ENCODE measurements at places on chromosomes 2 and 18.

DNA sequence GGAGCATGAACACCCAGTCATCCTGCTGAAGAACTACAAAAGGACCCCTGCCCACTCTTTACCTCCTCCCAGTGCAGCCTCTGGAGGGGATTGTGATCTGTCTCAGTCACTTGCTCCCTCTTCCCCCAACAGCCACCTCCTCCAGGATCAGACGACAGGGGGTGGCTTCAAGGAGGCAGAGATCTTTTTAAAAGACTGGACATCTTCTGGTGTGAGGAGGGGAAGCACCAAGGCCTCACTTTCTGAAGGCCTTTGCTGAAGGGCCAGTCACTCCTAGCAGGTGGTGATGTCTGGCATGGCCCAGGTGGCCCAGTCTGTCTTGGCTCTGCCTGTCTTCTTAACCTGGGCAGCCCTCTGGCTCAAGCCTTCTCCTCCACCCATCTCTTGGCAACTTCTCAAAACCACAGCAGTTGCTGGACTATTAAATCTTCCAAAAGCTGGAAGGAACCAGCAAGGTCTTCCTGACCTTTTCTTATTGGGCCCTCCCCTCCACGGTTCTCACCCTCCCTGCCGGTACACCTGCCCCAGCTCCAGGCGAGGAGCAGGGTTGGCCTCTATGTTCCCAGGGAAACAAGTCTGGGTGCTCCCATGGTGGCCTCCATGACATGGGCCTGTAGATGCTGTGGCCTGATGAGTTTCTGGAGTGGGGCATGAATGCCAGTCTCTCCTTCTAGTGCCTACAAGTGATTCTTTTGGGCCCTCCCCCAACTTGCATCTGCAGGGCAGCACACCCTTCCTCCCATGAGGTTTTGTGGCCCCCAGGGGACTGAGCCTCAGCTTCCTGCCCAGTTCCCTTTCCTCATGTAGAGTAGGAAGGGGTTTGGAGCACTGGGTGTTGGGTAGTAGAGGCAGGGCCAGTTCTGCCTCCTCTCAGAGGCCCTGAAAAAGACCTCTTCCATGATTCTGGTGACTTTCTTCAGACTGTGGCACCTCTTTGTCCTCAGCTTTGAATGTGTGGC lies 5.0 kb upstream of the ATP6V1B1 start:
- no peak for ATAC-seq

DNA sequence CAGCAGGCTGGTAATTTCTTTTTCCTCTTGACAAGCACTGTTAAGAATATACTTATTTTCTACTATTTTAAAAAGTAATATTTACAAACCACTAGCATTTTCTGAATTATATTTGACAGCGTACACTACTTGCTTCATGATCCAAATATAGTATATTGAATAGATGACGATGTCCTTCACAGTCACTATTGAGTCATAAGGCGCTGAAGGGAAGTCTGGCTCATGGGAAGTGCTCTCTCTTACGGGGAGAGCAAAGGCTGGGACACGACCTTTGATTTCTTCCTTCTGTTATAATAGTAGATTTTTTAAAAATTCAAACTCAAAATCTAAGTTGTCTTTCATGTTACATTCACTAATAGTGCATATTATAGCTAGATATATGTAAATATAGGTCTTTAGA lies 357.1 kb downstream of the SOCS6 start:
- ATAC-seq, result no peak

GRCh38 chr2:32941944-32942690 lies 4.6 kb upstream of the LTBP1 start:
- no peak for ATAC-seq

- ATAC-seq, result no peak
Observed at GRCh38 chr18:73728657-73729056, 419.0 kb downstream of the FBXO15 start.

DNA sequence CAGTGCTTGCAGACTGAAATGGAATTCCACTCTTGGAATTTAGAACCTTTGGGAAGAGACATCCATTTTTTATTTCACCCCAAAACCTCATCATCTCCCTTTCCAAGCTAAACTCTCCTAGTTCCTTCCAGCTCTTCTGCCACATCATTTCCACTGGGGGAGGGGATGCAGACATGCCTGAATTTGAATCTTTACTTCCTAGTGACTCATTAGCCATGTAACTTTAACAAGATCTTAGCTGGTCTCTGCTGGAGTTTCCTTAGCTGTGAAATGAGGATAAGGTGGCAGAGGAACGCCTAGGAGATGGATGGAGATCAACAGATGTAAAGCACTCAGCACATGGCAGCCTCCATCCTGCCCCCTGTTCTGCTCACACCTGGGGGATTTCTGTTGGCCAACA lies 266.8 kb downstream of the EN1 start:
- ATAC-seq, result no peak

DNA sequence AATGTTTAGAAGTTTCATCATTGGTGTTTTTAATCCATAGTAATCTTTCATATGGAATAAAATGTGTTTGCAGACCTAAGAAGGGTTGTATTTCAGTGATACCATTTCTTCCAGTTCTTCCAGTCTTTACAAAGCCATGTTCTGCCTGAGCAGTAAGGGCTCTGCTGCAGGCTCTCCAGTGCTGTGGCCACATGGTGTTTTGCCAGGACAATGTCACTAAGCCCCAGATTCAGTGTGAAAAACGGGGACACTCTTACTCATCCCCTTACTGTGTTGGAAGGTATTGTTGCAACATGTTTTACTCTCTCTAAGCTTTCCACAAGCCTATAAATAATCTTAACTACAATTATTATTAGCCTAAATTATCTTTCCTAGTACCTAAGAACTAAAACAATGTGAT lies 481.4 kb upstream of the CDH7 start:
- ATAC-seq, result no peak

GRCh38 chr2:226427538-226428307 lies 371.9 kb downstream of the IRS1 start:
- no peak for ATAC-seq

- no peak for ATAC-seq
Observed at GRCh38 chr2:116804901-116805300, 1009.6 kb upstream of the DDX18 start.

DNA sequence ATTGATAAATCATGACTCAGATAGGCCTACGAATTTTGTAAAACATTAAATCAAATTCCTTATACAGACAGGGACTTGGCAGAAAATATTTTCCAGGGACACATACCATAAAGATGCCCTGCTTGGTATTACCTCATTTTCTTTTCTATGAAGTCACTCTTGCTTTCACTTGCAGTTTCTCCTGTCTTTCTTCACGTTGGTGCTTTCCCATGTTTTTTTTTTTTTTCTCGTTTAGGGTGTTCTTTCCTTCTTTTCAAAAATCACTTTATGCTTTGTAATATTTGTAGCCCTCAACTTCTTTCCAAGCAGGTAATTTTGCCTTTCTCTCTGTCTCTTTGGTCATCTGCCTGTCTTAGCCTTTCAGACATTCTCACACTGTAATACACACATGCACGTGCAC lies 40.7 kb downstream of the CDC42EP3 start:
- no peak for ATAC-seq

- ATAC-seq, result no peak
Observed at GRCh38 chr2:137179542-137179941, 414.2 kb downstream of the THSD7B start.

DNA sequence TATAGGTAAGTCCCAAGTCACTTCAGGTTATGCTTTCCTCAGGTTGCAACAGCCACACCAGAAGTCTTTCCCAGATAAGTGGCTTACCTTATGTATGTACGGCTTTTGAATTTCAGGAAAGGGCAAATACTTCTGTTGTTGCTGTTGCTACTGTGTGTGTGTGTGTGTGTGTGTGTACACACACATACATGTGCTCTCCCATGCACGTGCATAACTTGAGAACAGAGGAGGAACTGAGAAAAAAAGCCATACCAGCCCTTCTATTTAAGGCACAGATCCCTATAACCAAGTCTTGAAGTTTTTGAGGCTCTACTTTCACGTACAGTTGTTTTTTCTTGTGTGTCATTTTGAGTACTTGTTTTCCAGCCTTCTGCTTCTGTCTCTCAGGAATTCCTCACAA lies 62.4 kb downstream of the WDPCP start:
- ATAC-seq, result no peak

DNA sequence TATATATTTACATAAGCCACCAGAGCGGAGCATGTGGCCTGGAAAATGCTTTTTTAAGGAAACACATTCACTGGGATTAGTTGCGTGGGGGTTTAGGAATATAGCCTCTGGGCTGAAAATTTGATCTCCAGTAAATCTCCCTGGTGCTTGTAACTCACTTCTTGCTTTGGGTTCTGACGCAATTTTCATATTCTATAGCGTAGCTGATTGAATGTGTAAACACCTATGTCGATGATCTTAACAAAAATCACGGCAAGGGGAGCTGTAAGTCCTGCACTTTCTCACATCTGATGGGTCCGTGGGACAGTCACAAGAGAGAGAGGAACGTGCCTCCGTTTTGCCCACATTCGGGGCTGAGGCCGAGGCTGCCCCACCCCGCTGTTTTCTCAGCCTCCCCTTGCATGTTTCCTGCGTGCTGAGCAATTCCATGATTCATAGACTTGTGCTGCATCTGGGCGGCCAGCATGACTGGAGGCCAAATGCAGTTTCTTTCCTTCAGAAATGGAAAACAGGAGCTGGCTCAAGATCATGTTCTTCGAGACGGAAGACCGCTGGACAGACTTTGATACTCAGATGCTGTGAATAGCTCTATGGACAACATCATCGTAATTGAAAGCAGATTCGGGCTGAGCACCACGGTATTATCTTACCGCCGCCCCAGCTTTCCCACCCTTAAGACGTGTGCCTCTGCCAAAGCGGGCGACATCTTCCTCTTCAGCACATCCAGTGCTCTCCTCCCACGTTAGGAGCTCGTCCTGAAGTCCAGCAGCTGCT lies 109.2 kb downstream of the TMEM18 start:
- ATAC-seq, result no peak

GRCh38 chr2:142165790-142166189 lies 35.0 kb upstream of the LRP1B start:
- peak; percentile 55 for ATAC-seq

- ATAC-seq, result no peak
Observed at GRCh38 chr2:29273004-29273684, 157.9 kb downstream of the CLIP4 start.

DNA sequence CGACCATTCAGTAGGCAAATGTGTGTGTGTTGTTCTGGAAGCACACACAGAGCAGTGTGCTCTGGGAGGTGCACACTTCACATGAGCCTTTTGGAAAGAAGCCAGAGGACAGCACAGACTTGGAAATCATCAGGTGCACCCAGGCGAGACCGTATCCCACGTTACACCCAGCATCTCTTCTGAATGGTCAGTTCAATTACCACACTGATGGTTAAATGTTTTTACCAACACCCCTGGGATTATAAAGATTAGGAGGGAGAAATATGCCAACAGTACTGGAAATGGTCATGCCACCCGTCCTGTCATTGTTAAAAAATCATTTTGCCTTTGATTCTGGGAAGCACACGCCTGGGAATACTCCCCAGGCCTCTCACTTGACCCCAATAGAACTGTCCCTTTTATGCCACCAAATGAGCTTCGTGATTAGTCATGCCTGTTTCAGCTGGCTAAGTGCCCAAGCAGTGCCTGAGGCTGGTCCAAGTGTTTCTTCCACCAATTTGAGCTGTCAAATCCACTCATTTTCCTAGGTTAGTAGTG lies 183.7 kb downstream of the NRP2 start:
- no peak for ATAC-seq

- no peak for ATAC-seq
Observed at GRCh38 chr18:57780706-57781347, 22.3 kb downstream of the ATP8B1 start.

GRCh38 chr2:64980183-64980582 lies 9.0 kb upstream of the SLC1A4 start:
- no peak for ATAC-seq

DNA sequence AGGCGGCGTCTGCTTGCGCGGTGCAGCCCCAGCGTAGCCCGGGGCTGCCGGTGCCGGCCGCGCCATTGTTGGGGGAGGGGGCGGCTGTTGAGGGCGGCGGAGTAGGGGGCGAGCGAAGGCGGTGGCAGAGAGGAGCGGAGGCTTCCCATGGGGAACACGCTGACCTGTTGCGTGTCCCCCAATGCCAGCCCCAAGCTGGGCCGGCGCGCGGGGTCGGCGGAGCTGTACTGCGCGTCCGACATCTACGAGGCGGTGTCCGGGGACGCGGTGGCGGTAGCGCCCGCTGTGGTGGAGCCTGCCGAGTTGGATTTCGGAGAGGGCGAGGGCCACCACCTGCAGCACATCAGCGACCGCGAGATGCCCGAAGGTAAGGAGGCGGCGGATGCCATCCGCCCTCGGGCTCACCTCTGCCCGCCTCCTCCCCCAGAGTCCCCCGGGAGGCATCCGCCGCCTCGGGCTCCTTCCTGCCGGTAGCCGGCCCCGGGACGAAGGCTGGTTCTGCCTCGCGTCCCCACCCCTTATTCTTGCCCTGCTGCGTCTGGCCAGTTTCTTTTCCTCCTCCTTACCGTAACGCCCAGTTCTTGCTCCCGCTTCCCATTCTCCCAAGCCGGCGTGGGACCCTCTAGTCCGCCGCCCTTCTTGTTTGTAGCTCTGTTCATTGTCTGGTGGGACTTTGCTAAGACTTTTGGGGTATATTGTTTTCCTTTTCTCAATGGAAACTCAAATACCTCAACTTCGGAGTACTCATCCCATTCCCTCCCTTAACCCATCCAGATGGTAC lies 500 bp downstream of the CCNYL1 start:
- peak; percentile 9 for ATAC-seq

- ATAC-seq, result no peak
Observed at GRCh38 chr2:45412754-45413379, 198.2 kb downstream of the SRBD1 start.

DNA sequence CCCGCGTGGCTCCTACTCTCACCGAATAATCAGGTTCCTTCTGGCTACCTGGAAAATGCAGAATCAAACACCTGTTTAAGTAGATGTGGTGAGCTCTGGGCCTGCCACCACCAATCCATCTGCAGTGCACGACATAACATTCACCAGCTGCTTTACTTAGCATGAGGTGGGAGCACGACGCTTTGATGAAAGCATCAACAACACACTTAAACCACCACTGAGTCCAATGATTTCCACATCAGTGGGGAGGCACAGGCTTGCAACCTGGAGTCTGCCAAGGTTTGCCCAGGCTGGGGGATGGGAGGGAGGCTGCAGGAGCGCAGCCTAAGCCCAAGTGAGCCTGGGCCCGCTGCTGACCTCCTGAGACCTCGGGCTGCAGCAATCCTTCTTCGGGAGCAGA lies 415.5 kb downstream of the MEIS1 start:
- ATAC-seq, result no peak

DNA sequence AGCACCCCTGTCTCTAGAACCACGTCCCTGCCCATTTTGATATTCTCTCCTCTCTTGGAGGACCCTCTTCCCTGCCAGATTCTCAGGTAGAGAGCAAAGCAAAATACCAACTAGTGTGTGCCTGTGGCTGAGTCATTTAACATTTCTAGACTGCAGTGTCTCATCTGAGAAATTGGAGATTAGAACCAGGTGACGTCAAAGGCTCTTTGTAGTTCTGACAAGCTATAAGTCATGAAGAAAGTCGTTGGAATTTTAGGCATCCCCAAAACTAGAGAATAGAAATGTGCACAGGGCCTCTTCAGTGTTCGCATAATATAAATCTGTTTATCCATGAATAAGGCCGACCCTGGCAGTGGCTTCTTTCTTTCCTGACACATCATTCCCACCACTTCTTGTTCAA lies 74.4 kb upstream of the TANC1 start:
- ATAC-seq, result no peak
